IPS-NIHi11 (cell line): ENCODE measurements at places on chromosomes 11 and 22.

DNA sequence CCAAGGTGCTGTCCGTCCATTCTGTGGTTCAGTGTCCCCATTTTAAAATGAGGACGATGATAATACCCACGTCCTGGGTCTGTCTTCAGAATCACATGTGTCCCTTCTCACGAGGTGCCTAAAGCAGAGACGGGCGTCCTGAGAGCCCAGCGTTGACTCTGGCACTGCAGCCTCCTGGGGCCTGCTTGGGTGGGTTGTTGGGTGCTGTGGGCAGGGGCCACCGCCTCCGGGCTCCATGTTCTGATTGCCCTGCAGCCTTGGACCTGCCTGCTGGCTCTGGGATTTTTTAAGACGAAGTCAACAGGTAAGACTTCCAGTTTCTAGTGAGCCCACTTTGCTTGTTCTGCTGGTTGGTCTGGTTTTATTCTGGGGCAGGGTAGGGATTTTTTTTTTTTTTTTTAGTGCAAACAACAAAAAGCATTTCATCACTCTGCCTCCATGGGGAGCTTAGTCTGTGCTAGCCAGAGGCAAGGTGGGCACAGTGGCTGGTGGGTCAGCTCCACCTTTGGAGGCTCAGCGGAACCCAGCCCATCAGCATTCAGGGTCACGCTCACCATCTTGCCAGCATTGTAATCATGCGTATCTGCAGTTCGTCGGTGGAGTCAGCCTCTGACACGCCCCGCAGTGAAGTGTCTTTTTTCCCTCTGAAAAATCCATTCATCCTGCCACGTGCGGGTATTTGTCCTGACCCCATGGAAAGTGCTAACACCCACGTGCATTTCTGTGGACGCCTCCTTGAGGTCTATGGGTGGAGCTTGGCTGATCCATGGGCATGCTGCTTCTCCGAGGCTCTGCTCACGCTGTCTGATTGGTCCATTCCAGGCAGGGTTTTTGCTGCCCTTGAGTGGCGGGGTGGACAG, 28.3 kb downstream of the NADSYN1 start:
- DNase-seq, result no peak

DNA sequence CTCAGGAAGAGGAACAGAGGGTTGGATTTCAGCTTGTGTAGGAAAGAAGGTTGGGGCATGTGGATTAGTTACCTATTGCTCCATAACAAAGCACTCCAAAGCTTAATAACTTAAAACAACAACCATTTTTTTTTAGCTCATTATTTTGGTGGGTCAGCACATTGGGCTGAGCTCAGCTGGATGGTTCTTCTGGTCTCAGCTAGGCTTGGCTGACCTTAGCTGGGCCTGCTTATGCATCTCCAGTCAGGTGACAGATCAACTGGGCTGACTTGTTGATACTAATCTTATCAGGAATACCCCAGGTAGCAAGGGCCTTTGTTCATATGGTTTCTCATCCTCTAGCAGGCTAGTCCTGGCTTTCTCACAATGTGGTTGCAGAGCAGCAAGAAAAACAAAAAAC, 106.4 kb downstream of the C11orf91 start:
- DNase-seq, result no peak

- no peak for DNase-seq
Measured at GRCh38 chr11:76626921-76627401, 43.6 kb downstream of the LRRC32 start.

- no peak for DNase-seq
Measured at GRCh38 chr11:102936864-102937509, 18.5 kb downstream of the MMP13 start.

GRCh38 chr22:30327864-30328345, 1.2 kb upstream of the TBC1D10A start:
- peak; percentile 58 for DNase-seq

DNA sequence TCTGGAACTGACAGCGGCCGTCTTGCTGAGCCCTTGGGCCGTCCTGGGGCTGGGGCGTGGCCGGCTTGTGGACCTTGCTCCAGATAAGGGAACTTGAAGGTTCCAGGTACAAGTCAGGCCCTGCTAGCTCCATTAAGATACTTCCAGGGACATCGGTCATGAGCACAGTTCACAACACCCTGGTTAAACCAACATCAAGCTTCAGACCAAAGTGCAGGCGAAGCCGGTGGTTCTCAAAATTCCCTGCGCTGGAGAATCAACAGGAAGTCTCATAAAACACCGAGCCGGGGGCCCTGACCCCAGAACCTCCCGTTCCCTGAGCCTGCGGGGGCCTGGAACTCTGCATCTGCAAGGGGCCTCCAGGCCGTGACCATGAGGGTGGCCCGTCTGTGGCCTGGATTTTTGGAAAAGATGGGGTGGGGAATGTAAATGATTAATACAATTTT, 1043.8 kb downstream of the BRD1 start:
- DNase-seq, result no peak

DNA sequence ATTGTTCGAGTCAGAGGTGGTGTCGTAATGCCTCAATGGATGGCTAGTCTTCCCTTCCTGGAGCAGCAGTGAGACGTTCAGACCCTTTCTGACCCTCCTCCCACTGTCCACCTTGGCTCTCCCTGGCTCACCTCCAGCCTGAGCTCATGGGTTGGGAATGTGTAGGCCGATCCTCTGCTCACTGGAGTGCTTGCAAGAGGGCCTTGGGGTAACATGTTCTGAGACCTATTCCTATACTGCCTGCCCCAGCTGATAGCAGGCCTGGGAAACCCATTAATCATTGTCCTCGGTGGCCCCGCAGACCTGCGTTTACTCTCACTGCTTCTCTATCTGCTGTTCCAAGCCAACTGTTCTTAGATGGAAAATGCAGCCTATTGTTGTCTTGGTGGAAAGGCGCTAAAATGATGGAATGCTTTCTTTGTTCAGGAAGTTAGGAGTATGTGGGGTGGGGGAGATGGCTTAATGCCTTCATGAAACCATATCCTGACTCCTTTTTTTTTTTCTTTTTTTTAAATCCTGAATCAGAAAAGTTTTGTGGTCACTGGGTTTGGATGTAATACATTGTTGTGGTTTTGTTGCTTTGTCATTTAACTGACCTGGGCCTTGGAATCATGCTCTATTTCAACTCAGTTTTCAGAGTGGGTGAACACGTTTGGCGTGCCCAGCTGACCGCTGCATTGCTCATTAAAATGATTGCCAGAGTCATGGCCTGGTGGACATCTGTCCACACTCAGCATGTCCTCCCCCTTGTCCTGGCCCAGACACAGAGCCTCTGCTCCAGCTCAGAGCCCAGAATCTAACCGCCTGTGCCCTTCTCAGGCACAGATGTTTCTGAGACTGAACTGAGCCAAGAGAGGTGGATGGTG, 72.5 kb downstream of the MICAL2 start:
- DNase-seq, result peak; percentile 60

DNA sequence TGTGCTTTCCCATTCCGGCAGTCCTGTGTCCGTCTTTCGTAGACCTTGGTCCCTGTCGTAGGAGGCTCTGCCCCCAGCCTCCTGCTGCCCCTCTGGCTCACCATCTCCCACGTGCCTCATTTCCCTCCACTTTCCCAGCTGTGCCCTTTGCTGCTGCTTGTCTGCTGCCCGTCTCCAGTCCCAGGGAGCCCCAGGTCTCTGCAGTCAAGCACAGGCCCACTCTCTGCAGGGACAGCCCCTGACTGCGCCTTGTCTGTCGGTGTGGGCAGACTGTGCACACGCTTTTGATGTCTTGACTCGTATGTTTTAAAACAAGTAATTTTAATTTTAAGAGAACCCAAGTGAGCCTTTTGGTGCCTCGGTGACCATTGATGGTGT, 12.4 kb downstream of the DGCR8 start:
- no peak for DNase-seq

- DNase-seq, result no peak
Measured at GRCh38 chr11:82814379-82814778, 80.7 kb upstream of the FAM181B start.

- no peak for DNase-seq
Measured at GRCh38 chr22:29258407-29259252, 9.2 kb downstream of the RHBDD3 start.

DNA sequence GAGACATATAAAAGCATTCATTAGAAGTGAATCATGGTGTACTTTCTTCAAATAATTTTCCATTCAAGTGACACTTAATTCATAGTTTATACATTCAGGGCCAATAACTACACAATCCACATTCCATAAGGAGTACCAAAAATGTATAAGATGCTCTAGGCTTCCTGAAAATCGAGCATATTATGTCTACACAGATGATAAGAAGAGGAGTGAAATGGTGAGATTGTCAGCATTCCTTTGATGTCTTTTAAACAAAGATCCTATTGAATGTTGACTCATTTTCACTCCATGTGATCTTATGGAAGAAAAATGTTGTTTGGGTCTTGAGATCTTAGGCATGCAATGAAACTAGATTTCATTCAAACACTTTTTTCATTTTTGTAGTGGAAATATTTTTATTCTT, 843.2 kb downstream of the KCNA4 start:
- DNase-seq, result no peak

DNA sequence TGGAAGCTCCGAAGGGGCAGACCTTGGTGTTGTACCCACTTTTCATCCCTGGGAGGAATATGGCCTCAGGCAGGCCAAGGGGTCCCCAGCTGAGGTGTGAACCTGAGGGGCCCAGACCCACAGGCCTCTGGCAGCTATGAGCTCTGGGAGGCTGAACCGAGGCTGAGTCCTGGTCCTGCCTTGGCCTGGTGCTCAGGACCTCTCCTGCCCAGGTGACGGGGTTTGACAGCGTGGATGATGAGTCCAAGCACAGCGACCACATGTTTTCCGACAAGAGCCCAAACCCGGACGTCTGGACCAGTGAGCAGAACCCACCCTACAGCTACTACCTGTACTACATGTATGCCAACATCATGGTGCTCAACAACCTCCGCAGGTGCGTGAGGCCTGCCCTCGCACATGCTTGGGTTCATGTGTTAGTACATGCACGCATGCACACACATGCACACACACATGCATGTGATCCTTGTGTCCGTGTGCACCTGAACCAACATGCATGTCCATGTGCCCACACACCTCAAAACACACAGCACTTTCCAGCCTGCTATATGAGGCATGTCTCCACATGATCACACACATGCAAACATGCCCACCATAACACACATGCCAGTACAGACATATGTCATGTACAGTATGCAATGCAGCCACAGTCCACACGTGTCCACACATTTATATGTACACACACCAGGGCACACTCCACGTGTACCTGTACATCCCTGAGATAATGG, 40.9 kb downstream of the RNF141 start:
- no peak for DNase-seq

DNA sequence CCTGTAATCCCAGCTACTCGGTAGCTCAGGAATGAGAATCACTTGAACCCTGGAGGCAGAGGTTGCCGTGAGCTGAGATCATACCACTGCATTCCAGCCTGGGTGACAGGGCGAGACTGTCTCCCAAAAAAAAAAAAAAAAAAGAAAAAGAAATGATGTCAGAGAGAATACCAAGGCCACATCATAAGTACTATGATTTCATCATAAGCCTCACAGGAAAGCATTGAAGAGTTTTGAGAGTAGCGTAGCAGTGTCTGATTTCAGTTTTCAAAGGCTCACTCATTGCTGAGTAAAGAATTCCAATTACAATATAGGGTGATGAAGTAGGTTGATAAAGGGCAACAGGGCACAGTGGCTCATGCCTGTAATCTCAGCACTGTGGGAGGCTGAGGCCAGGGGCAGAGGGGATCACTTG, 88.8 kb downstream of the MRTFA start:
- no peak for DNase-seq

- DNase-seq, result no peak
Measured at GRCh38 chr11:19713196-19714021, 772 bp downstream of the NAV2 start.

DNA sequence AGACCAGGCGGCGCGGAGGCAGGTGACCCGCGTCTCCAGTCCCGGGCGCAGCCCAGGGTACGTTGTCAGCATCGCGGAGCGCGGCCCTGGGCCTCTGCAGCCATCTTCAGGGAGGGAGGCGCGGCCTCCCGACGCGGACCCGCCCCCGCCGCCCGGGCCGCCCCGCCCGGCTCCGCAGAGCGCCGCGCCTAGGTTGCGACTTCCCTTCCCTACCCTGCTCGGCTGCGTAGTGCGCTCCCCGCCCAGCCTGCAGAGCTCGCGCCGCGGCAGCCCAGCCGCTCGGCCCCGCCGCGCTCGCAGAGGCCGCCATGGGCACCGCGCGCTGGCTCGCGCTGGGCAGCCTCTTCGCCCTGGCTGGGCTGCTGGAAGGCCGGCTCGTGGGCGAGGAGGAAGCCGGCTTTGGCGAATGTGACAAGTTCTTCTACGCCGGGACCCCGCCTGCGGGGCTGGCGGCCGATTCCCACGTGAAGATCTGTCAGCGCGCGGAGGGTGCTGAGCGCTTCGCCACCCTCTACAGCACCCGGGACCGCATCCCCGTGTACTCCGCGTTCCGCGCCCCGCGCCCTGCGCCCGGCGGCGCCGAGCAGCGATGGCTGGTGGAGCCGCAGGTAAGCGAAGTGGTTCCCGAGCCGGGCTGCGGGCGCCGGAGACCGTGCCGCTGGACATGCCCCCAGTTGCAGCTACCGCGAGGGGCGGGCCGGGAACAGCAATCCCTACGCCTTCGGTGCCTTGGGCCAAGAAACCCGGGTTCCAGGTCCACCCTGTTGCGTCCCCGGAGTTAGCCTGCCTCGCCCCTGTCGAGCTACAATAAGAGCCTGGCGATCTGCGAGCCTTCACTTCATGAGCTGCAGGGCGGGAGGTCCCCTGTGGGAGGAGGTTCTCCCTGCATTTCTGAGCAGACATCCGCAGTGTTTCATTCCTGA, at the start of gene ENDOD1:
ENDOD1 (plus strand) TSS at position 227 of the 923 bp plus-strand sequence; CDS start at position 309, 82 bp downstream.
- DNase-seq, result peak; percentile 91

- peak; percentile 88 for DNase-seq
Measured at GRCh38 chr22:30425616-30426387, at the start of gene MTFP1. MTFP1 (plus strand) TSS chr22:30425768; CDS start chr22:30425880, 112 bp downstream.

DNA sequence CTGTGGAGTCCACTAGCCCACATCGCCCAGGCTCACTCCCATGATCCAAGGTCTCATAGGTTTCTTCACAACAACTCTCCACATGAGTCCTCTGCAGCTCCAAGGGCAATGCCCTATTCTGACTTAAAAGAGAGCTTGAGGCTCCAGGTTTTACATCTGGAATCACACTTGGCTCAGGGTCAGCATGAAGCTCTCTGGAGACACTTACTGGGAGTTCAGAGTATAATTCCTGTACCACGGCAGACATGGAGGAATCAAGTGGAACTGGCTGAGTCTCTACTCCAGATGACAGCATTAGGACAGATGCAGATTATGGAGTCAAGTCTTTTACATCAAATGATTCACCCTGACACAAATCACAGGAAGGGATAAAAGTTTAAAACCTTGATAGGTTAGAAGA, 11.4 kb downstream of the PRR14L start:
- no peak for DNase-seq
